Tibial artery (tissue), 4 donors: ENCODE measurements at places on chromosomes 3 and 15.
A peak's percentile ranks its signal among the peaks of the same experiment; 100 is the strongest.

- no peak for DNase-seq
Measured at GRCh38 chr15:63054985-63055384, 12.4 kb downstream of the TPM1 start.

- DNase-seq, result no peak
Measured at GRCh38 chr3:25120665-25121064, 307.4 kb upstream of the RARB start.

DNA sequence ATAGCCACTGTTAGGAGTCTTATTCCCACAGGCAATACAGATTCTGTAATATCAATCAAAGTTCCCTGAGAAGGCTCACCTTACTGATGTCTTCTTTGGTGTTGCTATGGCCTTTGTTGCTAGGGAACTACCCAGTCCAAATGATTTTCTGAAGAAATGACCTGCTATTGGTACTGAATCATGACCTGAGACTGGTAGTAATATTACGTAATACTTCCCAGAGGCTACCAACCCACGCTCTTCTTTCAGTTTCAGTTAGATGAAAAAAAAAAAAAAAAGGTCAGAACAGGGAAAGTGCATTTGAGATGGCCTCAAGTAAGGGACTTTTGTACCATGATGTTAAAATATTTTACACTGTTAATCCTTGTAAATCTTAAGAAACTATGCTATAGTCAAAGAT is 1092.5 kb upstream of the EPHA6 start:
- no peak for DNase-seq

DNA sequence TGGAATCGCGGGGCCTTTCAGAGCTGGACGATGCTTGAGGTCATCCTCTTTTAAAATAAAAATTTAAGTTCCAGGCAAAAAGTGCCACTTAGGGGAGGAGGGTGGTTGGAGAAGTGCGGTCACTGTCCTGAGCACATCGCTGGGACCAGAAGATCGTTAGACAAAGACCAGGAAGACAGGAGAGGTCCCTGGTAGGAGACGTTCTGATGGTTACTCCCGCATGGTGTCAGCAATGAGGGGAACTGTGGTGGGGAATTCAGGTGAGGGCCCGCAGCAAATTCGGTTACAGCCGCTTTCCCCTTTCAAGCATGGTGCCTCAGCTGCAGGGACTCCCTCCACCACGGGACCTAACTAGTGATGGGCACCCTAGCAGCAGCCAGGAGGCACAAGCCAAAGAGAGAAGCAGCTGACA is 1.0 kb upstream of the ISY1 start:
- no peak for DNase-seq

GRCh38 chr3:28042707-28043106 is 198.7 kb upstream of the CMC1 start:
- no peak for DNase-seq

- no peak for DNase-seq
Measured at GRCh38 chr3:81439108-81439507, 322.3 kb downstream of the GBE1 start.

GRCh38 chr3:185150561-185150960 is 2.3 kb downstream of the C3orf70 start:
- DNase-seq, result no peak

- no peak for DNase-seq
Measured at GRCh38 chr3:134066158-134066541, 36.4 kb upstream of the SLCO2A1 start.

GRCh38 chr15:91537856-91538255 is 315.7 kb upstream of the SLCO3A1 start:
- DNase-seq, result no peak

DNA sequence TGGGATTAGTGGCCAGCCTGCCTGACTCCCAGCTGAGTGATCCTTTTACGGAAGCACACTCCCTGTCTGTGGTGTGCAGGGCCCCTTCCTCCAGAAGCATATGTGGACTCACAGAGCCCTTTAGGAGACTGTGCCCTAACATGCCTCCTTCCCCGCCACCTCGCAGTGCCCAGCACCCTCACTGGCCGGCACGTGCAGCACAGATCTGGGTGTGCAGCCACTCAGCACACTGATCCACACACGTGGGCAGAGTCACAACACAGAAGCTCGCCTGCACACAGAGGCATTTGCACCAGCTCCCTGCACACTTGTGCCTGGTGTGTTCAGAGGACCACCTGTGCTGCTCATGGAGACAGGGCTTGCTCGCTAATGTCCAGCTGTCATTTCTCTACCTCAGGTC is 23.6 kb upstream of the CSPG4 start:
- DNase-seq, result no peak

- no peak for DNase-seq
Measured at GRCh38 chr3:159265705-159266104, 463.9 kb downstream of the MFSD1 start.

- no peak for DNase-seq
Measured at GRCh38 chr3:41900265-41900664, 61.6 kb downstream of the ULK4 start.

DNA sequence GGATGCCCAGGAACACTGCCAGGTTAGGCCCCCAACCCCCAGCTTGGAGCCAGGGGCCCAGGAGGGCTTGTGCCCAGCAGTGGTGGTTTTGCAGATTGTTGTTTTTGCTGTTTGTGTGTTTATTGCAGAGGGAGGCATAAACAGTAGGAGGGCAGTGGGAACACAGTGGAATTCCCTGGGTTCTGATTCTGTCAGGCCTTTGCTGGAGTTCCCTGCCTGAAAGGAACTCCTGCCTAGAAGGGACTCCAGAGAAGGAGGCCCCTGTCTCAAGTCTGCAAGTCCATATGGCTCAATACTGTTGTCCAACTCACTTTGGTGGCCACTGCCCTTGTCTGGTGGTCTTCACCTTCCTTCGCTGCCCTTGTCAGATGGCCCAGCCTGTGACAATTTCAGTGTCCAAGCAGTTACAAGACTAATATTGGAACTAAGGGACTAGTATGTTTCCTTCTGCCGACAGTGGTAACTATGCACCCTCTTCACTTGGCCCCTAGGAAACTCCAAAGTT is 47.4 kb upstream of the RAB6B start:
- no peak for DNase-seq

GRCh38 chr15:100187677-100188076 is 154.1 kb downstream of the ADAMTS17 start:
- DNase-seq, result peak; percentile 7

DNA sequence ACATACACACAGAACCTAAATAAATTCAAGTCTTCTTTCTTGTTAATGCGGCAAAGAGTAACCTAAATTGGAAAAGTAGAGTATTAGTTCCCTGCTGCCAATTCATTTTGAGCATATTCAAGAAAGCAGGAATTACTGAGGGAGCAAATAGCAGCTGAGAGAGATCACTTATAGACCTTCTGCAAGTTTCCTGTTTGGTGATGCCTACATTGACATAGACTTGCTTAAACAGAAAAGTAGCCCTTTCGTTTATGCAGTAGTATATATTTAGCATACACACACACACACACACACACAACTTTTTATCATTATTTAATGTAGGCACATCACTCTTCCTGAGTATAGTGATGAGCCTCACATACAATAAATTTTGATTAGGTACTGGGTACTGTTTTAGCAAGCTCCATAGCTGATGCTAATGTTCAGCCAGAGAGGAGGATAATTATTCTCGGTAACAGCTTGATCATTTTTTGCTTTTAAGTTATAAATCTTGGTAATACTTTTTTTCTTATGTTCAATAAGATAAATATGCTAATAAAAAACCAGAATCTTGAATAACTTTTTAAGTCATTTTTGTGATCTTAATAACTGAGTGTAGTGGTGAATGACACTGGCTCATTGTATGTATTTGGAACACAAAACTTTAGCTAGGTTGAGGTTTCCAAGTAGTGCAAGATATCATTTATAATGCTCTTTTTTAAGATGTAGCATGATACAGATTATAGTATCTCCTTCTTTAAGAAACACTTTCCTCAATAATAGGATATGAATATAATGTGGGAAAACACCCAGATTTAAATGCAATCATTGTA is 174.7 kb downstream of the MBNL1 start:
- DNase-seq, result no peak

- DNase-seq, result no peak
Measured at GRCh38 chr15:91196768-91197167, 96.7 kb downstream of the SV2B start.

DNA sequence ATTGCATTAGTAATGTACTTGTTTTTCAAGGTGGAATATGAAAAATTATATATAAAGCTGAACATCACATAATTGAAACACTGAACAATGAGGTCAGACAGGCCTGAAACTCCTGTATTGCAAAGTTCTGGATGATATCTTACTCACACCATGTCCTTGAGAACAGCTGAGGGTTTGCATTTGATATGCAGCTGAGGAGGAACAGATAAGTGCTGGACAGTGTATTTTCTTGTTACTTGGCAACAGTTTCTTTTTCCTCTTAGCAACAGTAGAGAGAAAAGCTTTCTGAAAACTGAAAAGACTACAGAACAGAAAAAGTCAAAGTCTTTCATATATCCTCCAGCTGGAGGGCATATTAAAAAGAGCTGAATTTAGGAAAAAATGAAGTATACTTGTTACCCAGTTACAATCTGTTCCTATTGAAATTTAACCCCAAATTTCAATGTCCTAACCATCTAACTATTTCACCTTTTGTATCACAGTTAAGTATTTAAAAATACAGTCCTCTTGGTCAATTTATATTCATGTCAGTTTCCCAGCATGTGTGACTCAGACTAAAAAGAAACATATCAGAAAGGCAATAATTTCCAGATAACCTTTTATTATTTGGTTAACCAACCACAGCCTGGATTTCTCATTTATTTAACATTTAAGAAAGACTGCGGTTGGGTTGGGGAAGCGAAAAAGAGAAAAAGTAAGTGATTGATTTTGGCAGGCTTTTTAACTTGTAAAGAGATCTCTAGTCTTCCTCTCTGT is 733.0 kb upstream of the DPPA4 start:
- no peak for DNase-seq

- peak; percentile 66 for DNase-seq
Measured at GRCh38 chr15:67188551-67189218, 65.8 kb downstream of the AAGAB start.

DNA sequence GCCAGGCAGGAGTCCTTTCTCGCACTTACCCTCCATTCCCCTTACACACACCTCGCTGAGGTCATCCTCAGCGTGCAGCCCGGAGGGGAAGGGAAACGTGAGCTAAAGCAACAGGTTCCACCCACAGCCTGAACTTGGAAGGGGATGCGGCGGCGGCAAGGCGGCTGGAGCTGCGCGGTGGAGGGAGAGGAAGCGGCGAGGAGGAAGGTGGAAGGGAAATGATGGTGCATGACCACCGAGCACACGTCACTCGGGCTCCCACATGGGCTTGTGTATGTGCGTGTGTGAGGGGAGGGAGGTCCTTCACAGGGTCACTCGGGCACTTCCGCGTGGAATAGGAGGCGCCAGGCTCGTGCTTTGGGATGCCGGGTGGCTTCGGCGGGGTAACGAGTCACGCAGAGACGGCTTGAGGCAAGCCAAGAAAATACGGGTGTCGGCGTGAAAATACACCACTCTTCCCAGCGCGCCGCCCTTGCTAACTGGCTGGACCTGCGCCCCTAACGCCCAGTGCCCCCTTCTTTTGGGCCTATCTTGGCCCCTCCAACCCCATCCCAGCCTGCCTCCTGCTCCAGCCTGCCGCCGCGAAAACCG is 225.5 kb upstream of the IL12A start:
- DNase-seq, result peak; percentile 93

DNA sequence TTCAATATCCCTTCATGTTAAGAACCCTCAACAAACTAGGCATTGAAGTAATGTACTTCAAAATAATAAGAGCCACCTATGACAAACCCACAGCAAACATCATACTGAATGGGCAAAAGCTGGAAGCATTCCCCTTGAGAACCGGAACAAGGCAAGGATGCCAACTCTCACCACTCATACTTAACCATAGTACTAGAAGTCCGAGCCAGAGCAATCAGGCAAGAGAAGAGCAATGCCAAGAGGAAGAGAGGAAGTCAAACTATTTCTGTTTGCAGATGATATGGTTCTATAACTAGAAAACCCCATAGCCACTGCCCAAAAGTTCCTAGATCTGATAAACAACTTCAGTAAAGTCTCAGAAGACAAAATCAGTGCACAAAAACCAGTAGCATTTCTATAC is 161.9 kb downstream of the UBE2E2 start:
- no peak for DNase-seq

GRCh38 chr3:15449489-15450224 is 22.3 kb downstream of the EAF1 start:
- peak; percentile 37 for DNase-seq

DNA sequence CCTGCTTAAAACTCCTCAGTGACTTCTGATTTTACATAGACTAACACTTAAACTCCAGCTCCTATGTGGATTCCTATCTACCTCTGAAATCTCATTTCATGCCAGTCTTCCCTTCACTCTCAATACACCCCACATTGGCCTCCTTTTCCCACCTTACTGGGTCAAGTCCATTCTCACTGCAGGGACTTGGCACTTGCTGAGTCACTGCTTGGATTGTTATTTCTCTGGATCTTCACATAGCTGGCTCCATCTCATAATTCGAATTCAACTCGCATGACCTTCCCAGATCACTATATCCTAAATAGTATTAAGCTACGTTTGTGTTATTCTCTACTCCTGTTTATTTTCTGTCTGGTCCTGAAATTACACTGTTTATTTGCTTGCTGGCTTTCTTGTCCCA is 59.6 kb upstream of the FRMD4B start:
- no peak for DNase-seq

- DNase-seq, result no peak
Measured at GRCh38 chr15:65189102-65189740, 4.1 kb upstream of the CLPX start.

- no peak for DNase-seq
Measured at GRCh38 chr3:61032991-61033390, 218.3 kb downstream of the FHIT start.

DNA sequence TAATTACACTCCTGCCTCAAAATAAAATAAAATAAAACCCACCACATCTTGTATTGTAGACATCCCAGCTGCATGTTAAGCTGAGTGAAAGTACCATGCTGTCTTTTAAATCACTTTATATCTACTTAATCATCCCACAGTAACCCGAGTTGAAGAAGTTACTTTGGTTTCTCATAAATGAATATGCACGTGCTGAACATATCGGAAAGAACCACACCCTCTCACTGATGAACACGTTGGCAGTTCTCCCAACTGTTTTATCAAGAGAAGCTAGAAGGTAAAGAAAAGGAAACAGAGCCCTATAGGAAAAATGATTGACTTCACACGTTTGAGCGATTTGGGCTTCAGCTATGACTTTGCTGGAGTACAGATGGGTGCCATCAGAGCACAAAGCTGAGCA is 15.9 kb upstream of the TM4SF19 start:
- DNase-seq, result no peak

- no peak for DNase-seq
Measured at GRCh38 chr15:43792761-43793476, 799 bp downstream of the SERF2 start.

GRCh38 chr3:46929324-46929723 is 47.2 kb downstream of the CCDC12 start:
- peak; percentile 16 for DNase-seq

DNA sequence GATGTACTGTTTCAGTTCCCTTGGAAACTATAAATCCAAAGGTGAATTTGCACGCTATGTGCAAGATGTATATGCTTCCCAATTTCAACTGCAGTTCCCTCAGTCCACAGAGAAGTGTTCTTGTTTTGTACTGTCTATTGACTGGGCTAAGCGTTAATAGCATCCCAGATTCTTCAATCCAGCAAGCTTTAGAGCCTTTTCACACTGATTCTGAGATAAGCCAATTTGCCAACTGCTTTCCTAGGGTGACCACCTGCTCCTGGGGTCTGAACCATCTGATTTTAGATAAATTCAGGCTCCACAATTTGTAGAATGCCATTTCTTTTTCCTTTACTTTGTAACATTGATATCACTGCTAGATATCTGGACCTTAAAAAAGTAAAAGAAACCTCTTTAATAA is 340.1 kb downstream of the PTPRG start:
- no peak for DNase-seq

GRCh38 chr3:33544126-33544525 is 103.9 kb upstream of the UBP1 start:
- no peak for DNase-seq
